ENCODE measurements at places on chromosomes 2 and 18.

GRCh38 chr2:109497463-109497862 lies 116.3 kb downstream of the SEPTIN10 start:
- DNase-seq = no peak

GRCh38 chr18:14976736-14977430 lies 228.9 kb downstream of the ANKRD30B start:
- DNase-seq = no peak

DNA sequence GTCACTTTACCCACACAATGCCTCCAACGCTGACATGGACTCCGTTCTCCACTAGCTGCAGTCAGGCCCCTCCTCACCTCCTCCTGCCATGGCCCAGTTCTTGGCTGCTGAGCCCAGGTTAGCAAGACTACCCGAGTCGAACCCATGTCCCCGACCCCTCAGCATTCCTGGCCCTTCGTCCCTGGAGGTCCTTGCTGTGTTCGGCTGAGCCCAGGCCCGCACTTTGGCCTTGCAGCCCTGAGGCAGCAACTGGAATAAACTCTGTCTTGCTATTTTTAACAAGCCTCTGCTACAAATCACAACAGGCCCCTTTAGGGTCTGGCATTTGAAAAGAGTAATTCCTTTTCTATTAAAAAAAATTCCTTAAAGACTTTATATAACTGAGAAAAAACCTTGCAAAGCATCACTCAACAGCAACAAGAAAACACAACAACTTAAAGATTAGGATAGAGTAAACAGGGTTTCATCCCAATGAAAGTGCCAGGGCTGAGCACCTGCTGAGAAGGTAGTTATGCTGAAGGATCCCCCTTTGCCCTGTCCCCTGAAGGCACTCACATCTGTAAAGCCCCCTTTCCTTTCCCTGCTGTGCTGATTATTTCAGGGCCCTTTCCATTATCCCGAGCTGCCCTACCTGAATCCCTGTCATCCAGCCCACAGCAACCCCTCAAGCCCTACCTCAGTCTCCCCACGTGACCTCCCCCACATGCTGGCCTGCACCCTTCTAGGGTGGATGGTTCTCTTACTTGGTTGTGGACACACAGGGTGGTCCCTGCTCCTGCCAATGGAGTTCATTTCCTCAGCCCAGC lies 120.0 kb upstream of the SNTG2 start:
- DNase-seq = no peak

GRCh38 chr2:46489423-46490174 lies 10.2 kb downstream of the TMEM247 start:
- DNase-seq = peak; percentile 1

DNA sequence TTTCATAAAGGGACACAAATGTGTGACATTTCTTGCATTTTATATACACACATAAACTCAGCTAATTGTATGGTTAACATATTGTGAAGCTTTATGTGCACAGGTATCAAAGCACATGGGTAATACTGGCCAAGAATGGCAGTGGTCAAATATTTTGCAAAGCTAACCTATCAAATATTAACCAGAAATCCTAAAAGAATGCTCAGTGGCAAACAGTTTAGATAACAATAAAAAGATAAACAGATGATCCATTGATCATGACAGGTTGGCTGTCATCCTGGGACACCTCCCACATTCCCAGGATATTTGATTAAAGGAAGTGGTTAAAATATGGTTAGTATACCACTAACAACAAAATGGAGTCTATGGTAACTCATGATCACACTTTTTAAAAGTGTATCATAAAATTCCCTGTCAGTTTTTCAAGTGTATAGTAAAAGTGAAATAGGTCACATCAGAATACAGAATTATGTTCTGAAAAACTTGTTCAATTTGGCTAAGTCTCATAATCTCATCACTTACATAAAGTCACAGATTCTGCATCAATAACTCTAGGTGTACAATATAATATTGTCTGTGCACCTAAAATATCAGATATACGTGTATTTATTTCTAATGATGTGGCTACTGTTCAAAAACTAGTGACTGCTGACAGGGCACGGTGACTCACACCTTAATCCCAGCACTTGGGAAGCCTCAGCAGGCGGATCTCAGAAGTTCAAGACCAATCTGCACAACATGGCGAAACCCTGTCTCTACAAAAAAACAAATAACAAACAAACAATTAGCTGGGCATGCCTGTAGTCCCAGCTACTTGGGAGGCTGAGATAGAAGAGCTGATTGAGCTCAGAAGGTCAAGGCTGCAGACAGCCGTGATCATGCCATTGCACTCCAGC lies 48.9 kb downstream of the CDH2 start:
- no peak for DNase-seq

- no peak for DNase-seq
These were observed 35.1 kb downstream of the ITGB1BP1 start for GRCh38 chr2:9388199-9388681.

- no peak for DNase-seq
These were observed 12.7 kb upstream of the ARHGEF4 start for GRCh38 chr2:130823886-130824491.

GRCh38 chr2:173101687-173102086 lies 26.0 kb downstream of the MAP3K20 start:
- DNase-seq = no peak

DNA sequence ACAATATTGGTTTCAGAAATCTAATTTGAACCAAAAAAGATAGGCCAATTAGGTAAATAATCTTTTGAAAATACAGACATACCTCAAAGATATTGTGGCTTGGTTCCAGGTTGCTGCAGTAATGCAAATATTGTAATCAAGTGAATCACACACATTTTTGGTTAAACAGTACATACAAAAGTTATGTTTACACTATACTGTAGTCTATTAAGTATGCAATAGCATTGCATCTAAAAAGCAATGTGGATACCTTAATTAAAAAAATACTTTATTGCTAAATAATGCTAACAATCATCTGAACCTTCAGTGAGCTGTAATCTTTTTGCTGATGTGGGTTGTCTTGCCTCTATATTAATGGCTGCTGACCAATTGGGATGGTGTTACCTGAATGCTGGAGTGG lies 67.3 kb downstream of the KYNU start:
- no peak for DNase-seq

- no peak for DNase-seq
These were observed 1042.3 kb upstream of the NRXN1 start for GRCh38 chr2:52074130-52074719.

DNA sequence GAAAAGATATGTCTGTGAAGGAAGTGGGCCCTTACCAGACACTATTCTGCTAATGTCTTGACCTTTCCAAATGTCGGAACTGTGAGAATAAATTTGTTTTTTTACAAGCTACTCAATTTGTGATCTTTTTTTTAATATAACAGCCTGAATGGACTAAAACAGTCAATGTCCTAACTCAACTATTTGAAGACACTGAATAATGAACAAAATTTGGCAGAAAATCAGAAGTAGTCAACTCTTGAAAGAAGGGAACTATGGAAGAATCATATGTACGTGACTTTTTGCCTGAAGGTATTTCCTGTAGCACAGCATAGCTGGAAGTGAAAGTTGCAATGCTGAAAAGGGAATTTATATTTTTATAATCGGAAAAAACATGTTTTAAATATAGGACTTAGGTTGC lies 351.8 kb upstream of the TFPI start:
- DNase-seq = no peak

- DNase-seq = no peak
These were observed 61.3 kb upstream of the SH3RF3 start for GRCh38 chr2:109067631-109068125.

Measured in GOT3 (cell line).